Frontal cortex (tissue), 4 donors: ENCODE measurements at places on chromosomes 2 and 18. TPM values are rescaled to one million over a fixed set of nuclear protein-coding genes. Genes with fewer than 3 reads are reported as not detected.

PID1 gene
- 36.7 TPM for total RNA-seq

TTN gene
- 1.6 TPM for total RNA-seq

EIF5B gene
- total RNA-seq = 13.0 TPM

ASB18 gene
- total RNA-seq = 0.82 TPM

PLCL1 gene
- total RNA-seq = 32.6 TPM

LYPD6 gene
- 9.4 TPM for total RNA-seq

MYCN gene
- 70.5 TPM for total RNA-seq

CXCR4 gene
- total RNA-seq = 68.5 TPM

SOCS6 gene
- total RNA-seq = 53.4 TPM

GPC1 gene
- 38.7 TPM for total RNA-seq

PLB1 gene
- 1.2 TPM for total RNA-seq

PXDN gene
- 21.6 TPM for total RNA-seq

ATP8B1 gene
- total RNA-seq = 5.7 TPM
